ENCODE measurements at places on chromosomes 4 and X.
A peak's percentile ranks its signal among the peaks of the same experiment; 100 is the strongest.

- DNase-seq: no peak
Observed at GRCh38 chrX:38105216-38105725, 98.9 kb downstream of the SYTL5 start.

GRCh38 chr4:2069161-2069971 is 10.2 kb downstream of the NAT8L start:
- DNase-seq: no peak

DNA sequence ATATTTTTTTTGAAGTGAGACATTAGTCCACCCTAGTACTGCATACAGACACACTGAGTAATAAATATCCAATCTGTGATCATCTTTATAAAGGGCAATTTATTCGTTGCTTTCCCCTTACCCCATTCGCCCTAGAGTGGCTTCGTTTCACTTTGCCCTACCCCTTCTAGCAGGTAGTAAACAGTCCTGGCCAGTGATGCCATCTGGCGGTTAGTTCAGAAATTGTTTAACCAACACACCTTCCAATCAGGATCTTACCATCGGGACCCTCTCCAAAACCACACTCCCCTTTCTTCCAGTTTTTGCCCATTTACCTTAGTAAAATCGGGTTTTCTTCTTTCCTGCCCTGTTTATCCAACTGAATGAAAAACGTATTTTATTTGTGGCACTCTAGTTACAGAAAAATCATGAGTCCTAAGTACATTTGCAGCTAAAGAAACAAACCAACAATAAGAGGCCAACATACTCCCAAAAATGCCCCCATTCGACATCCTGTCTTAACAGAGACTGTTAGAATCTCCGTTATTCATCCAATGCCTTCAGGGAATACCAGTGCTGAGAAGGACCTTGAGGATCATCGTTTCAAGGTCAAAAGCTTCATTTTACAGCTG is 2.2 kb downstream of the PPA2 start:
- DNase-seq: peak; percentile 43

DNA sequence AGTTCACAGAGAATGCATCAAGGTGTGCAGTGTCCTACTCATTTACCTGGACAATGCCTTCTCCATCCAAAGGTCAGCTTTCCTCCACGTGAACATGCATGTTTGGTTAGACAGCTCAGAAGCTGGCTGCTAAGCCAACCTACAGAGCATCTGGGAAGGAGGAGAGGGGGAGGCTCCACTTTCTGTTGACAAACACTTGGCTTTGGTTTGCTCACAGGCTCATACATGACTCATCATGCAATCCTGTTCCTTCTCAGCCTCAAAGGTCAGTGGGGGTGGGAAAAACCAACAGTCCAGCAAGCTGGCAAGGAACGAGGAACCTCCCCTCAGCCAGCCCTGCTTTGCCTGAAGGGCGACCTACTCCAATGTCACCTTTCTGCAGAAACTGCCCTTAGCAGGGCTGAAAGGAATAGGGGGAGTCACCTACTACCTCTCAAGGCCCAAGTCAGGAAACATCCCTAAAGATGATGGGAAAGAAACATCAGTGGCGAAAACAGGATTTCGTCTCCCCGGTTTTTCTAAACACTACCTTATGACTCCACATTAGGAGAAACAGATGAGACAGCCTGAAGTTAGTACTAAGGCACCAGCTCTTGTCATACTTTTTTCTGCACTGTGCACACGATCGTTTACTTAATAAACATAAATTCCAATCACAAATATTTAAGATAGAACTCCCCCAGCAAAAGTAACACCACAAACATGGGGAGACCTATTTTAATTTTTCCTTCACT is 37.9 kb downstream of the RELL1 start:
- no peak for DNase-seq

GRCh38 chr4:145847764-145848163 is 90.9 kb downstream of the ZNF827 start:
- no peak for DNase-seq

GRCh38 chr4:109701566-109702410 is 1.5 kb downstream of the CASP6 start:
- DNase-seq: no peak

GRCh38 chrX:142076633-142077032 is 128.5 kb downstream of the MAGEC2 start:
- no peak for DNase-seq

DNA sequence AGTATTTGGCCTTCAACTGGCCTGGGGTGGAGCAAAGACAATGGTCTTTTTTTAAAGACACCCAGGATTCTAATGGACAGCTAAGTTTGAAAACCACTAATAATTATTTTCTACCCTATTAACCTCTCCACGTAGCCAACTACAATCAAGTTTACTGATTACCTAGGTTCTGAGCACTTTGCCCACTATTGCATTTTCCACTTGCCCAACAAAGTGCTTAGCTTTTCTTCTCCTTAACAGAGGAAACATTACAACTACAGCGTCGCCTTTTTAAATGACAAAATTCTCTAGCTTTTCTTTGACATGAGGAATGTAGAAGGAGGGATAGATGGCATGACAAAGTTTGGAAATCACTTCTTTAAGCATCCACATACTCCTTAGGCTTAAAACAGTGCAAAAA is 2.0 kb downstream of the CHIC2 start:
- no peak for DNase-seq

DNA sequence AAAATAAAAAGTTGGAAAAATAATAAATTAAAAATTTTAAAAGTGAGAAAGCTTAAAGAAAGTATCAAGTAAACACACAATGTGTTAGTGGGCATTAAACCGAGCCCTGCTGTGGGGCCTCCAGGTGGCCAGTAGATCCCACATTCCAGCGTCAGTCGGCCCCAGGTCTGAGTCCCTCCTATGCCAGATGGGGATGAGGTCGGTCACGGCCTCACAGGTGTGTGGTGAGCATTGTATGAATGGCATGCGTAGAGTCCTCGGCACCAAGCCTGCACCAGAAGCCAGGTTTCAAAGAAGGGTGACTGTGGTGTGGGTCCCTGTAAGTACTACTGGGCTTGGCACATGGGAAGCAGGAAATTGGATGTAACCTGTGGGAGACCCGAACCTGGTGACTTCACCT is 75.6 kb upstream of the MSX1 start:
- no peak for DNase-seq

DNA sequence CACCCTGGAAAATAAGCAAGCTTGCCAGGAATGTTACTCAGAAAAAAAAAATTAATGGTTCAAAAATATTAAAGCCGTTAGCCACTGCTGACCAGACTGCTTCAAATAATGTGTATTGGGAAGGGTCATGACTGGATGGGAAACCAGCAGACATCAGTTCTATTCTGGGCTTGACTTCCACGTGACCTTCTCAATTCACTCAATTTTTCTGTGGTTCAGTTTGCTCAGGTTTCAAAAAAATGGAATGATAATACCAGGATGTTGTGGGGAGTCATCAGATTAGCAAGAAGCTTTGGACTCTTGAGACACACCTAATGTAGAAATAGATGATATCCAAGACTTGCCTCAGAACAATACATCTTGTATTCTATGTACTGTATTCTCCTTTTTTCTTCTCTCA is 541.9 kb upstream of the BOD1L1 start:
- DNase-seq: no peak

DNA sequence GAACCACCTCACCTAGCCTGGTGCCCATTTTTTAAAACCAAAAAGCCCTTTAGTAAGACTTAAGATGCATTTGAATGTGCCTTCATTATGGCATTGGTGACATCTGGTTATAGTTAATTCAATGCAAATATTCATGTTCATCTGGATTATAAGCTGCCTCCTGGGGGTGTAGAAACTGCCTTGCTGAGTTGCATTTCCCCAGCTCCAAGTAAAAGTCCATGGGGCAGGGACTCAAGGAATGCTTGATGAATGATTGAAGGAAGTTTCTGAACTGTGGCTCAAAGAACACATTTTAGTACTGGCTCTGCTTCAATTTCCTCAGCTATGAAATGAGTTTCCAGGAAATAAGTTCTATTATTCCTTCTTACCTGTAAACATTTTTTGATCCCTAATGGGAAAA is 18.5 kb upstream of the RBM47 start:
- no peak for DNase-seq

Data from NCI-H2107 (cell line).